ENCODE measurements at places on chromosomes 2 and 18. TPM values are rescaled to one million over a fixed set of nuclear protein-coding genes. Genes with fewer than 3 reads are reported as not detected.

FN1 gene
- total RNA-seq = 270 TPM

OTX1 gene
- 3.4 TPM for total RNA-seq

CHRNG gene
- not detected for total RNA-seq

ELOA2 gene
- total RNA-seq = not detected

TRIB2 gene
- total RNA-seq = 0.51 TPM

ME2 gene
- total RNA-seq = 34.7 TPM

TXNDC9 gene
- total RNA-seq = 40.1 TPM

ANKRD30B gene
- total RNA-seq = not detected

LHCGR gene
- total RNA-seq = not detected

CCDC178 gene
- total RNA-seq = not detected

TUBA3E gene
- total RNA-seq = 6.3 TPM

LRRC30 gene
- not detected for total RNA-seq

MC2R gene
- total RNA-seq = not detected

TXNDC2 gene
- total RNA-seq = 0.17 TPM

C2orf66 gene
- not detected for total RNA-seq

SERPINB12 gene
- total RNA-seq = not detected

UGT1A6 gene
- 1.5 TPM for total RNA-seq

CD226 gene
- 0.15 TPM for total RNA-seq

NAT8 gene
- total RNA-seq = not detected

MAP2 gene
- 1.2 TPM for total RNA-seq

FSHR gene
- total RNA-seq = not detected

GREB1L gene
- 3.5 TPM for total RNA-seq

TMEM131 gene
- 18.0 TPM for total RNA-seq

BMP10 gene
- total RNA-seq = not detected

DYNAP gene
- total RNA-seq = not detected

IL1F10 gene
- total RNA-seq = not detected

SAG gene
- total RNA-seq = not detected

ACVR1C gene
- total RNA-seq = 0.01 TPM

GKN1 gene
- total RNA-seq = 0.24 TPM

FBLN7 gene
- total RNA-seq = 0.57 TPM

RAPGEF4 gene
- total RNA-seq = 0.45 TPM

TNFAIP6 gene
- total RNA-seq = 0.60 TPM

SNRNP200 gene
- 126 TPM for total RNA-seq

UXS1 gene
- 52.4 TPM for total RNA-seq

DIPK1C gene
- not detected for total RNA-seq

ADD2 gene
- total RNA-seq = 30.8 TPM

EMILIN1 gene
- total RNA-seq = 0.43 TPM

RHOB gene
- total RNA-seq = 488 TPM

HIBCH gene
- total RNA-seq = 14.1 TPM

ALPP gene
- 20.3 TPM for total RNA-seq

GALNT3 gene
- total RNA-seq = not detected

RGPD3 gene
- total RNA-seq = 0.16 TPM

CIB4 gene
- 0.42 TPM for total RNA-seq

ALPG gene
- 0.71 TPM for total RNA-seq

ZBTB7C gene
- total RNA-seq = 0.53 TPM

FER1L5 gene
- not detected for total RNA-seq

CDKL4 gene
- total RNA-seq = not detected

TEX51 gene
- total RNA-seq = not detected

TUBA4B gene
- 0.16 TPM for total RNA-seq

AAMP gene
- 194 TPM for total RNA-seq

ANKRD62 gene
- total RNA-seq = not detected

TBR1 gene
- 0.01 TPM for total RNA-seq

MC4R gene
- not detected for total RNA-seq

UGT1A4 gene
- total RNA-seq = 0.07 TPM

CACNB4 gene
- total RNA-seq = 0.19 TPM

PJVK gene
- total RNA-seq = 1.6 TPM

ZSWIM2 gene
- total RNA-seq = not detected

All from A549 treated with dexamethasone at 1 μM for 4 hours (cell line).